ENCODE measurements at places on chromosomes 3 and 15. TPM values are rescaled to one million over a fixed set of nuclear protein-coding genes. Genes with fewer than 3 reads are reported as not detected.

Gene WDR93
- 0.15 TPM for total RNA-seq

Gene GNAT1
- not detected for total RNA-seq

Gene LMAN1L
- not detected for total RNA-seq

Gene IL12A
- 0.96 TPM for total RNA-seq

Gene TERC
- total RNA-seq = not detected

Gene CHDH
- total RNA-seq = 1.8 TPM

Gene MCTP2
- not detected for total RNA-seq

Gene PRR20G
- 0.14 TPM for total RNA-seq

Gene CTXN2
- total RNA-seq = not detected

Gene GOLGA6L7
- total RNA-seq = not detected

Gene SLC6A1
- total RNA-seq = not detected

Gene PAQR5
- 110 TPM for total RNA-seq

Gene PLA2G4B
- 1.00 TPM for total RNA-seq

Gene SERPINI1
- total RNA-seq = 1.9 TPM

Gene SLC12A8
- 1.6 TPM for total RNA-seq

Gene TMCO5A
- total RNA-seq = not detected

Gene CCR4
- not detected for total RNA-seq

Gene KIF7
- 5.7 TPM for total RNA-seq

Gene CHRNA5
- 38.2 TPM for total RNA-seq

Gene P2RY1
- total RNA-seq = 0.49 TPM

Gene IL17RD
- total RNA-seq = 0.83 TPM

Gene CLDN11
- total RNA-seq = not detected

Gene MKRN3
- total RNA-seq = 3.3 TPM

Gene LNP1
- total RNA-seq = 0.66 TPM

Gene CEMIP
- total RNA-seq = 2.2 TPM

Gene LAMB2
- 88.8 TPM for total RNA-seq

Gene ANKRD34C
- total RNA-seq = not detected

Gene PLSCR4
- 7.0 TPM for total RNA-seq

Gene IL17RB
- total RNA-seq = 0.92 TPM

Gene CD96
- not detected for total RNA-seq

Gene CCDC191
- total RNA-seq = 1.7 TPM

Gene VPS33B
- 13.9 TPM for total RNA-seq

Gene CAND2
- 0.40 TPM for total RNA-seq

Measured in A549 treated with RU486 at 1 μM for 4 hours (cell line).